NT2/D1 (cell line): ENCODE measurements at places on chromosomes 2 and 18.

DNA sequence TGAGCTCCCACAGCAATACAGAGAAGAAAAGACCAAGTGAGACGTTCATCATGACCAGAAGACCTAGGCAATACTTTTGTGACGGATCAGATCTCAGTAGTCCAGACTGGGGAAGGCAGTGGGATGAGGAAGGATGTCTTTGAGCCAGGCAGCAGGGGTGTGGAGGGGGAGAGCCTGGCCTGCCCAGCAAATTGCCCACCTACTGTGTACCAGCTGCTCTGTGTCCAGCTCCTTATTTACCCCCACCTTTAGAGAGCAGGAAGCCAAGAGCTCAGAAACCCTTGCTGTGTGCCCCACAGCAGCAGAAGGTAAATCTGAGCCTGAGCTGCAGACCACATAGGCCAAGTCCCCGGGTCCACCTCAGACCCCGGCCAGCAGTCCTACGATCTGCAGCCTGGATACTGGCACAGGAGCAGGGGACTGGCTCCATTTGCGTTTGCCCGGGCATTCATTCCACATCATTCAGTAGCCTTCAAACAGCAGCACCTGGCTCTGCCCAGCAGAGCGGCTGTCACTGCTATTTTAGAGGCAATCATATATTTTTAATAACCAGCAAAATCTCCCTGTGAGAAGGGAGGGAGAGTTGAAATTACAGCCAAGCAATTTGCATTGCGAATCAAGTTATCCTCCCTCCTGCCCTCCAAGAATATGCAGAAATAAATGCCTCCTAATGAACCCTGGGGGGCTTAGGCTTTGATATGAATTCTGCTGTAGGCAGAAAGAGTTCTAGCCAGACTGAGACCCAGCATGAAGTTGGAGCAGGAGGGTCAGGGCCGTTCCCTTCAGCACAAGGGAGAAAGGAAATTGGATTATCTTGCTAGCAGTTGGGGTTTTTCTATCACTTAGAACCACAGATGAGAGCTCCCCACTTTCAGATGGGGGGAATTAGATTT is 110.0 kb upstream of the FZD7 start:
- DNase-seq = no peak

DNA sequence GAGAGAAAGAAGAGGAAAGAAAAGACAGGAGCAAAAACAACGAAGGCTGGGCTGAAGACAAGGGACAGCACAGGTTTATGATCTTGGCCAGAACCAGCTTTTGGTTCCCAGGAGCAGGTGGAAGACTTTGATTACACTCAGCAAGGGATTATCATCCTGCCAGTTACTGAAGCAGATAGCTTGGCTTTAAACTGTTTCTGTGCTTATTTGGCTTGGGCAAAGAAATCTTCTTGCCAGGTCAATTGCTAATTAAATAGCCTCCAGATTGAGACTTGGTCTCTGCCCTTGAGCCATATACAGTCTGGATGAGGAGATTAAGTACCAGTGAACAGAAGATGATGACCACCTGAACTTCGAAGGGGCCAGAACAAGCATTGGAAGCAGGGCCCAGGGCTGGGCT is 22.3 kb upstream of the GRP start:
- DNase-seq = no peak

DNA sequence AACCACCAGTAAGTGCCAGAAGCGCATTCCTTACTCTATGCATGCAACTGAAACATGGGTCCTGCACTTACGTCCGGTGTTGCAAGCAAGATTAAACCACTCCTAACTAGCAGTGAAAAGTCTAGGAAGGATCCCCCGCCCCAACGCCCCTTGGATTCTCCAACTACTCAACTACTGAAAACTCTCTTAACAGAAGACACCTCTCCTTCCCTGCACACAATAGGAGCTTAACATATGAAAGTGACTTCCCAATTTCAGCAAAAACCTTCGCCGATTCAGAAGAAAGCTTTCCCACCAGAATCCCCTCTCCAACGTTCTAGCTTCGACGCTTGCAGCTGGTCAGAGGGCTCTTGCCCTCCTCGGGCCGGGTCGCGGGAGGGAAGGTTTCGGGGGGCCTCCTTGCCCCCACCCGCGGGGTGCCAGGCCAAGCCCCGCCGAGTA is 578 bp downstream of the IWS1 start:
- DNase-seq = no peak

DNA sequence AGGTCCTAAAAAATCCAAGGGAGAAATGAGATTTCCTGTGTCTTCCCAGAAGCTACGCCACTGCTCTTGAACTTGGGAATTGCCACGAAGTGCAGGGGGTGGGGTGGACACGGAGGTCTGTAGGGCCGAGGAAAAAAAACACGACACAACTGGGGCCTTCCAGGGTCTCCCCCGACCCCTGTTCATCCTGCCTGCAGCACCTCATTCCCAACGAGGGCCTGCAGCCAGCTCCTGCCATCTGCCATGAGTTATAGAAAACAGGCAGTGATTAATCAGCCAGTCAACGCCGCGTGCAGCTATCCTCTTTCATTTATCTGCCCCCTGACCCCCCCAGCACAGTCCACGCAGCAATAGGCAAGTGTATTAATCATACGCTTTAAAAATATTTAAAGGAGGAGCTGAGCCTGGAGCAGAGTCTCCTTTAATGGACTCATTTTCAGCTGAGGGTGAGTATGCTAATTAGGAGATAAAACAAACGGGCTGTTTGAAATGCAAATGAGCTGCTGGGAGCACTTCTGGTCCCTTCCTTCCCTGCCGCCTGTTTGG is 209.9 kb downstream of the TFCP2L1 start:
- peak; percentile 93 for DNase-seq

DNA sequence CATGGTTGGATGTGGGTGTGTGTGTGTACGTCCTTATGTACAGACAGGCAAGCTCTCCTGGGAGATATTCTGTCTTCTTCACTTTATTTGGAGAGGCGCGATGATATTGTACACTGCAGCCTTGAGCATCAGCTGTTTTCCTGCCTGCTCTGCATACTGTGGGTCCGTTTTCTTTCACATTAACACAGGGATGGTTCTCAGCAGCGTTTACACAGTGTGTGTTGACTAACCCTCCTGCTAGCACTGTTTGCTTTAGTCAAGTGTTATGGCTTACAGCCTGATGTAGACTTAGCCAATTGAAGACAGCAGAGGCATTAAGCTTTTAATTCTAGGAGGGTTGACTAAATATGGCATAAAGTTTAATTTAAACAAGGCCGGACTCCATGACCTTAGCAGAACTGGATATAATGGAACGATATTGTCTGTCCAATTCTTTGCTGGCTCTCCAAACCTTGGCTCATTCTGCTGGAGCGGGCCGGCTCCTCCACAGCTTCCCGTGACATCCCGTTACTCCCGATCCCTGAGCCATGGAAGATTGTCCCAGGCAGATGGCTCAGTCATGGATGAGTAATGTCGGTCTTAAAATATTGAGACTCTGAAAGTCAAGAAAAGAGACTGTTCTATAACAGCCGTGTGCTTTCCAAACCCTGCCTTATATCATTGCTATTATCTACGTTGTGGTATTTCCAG is 134.7 kb downstream of the TPGS2 start:
- no peak for DNase-seq

GRCh38 chr18:78562531-78562961 is 417.1 kb upstream of the SALL3 start:
- DNase-seq = no peak

- no peak for DNase-seq
Observed at GRCh38 chr2:40016151-40016885, 237.3 kb upstream of the THUMPD2 start.

- DNase-seq = no peak
Observed at GRCh38 chr2:46497766-46498165, 18.4 kb downstream of the TMEM247 start.

GRCh38 chr18:40011201-40011600 is 1943.8 kb upstream of the PIK3C3 start:
- DNase-seq = no peak

GRCh38 chr2:231144896-231145295 is 20.1 kb upstream of the HTR2B start:
- DNase-seq = no peak

- DNase-seq = no peak
Observed at GRCh38 chr2:70141902-70142589, 48.8 kb downstream of the C2orf42 start.

- DNase-seq = no peak
Observed at GRCh38 chr18:74778191-74778847, 180.6 kb downstream of the ZNF407 start.

DNA sequence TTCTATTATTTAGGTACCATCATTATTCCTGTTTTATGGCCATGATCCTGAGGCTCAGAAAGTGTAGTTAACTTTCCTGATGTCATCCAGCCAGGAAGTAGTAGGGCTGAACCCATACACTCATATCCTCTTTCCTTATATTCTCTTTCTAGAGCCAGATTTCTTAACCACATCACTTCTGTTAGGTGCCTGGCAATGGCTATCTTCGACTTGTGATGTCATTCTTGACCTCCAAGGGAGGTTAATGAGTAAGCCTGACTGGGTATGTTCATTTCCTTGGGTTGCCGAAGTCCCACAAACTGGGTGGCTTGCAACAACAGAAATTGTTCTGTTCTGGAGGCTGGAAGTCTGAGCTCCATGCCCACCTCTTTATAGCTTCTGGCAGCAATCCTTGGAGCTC is 43.4 kb downstream of the ITGB6 start:
- no peak for DNase-seq

DNA sequence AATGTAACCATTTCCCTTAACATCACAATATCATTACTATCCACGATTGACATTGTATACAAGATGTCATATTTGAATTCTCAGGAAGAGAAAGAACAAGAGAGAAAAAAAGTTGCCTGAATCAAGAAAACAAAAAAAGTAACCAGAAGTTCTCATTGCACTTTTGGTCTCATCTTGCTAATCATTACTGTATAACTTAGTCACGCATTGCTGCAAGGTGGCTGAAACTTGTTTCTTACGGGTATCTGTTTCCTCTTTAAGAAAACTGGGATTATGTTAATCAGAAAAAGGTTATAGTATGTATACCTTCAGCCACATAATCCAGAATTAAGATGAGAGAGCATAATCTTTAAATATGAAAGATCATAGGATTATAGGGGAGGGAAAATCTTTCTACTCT is 639.7 kb upstream of the SYT4 start:
- DNase-seq = no peak

- no peak for DNase-seq
Observed at GRCh38 chr18:40957533-40958070, 997.4 kb upstream of the PIK3C3 start.

GRCh38 chr18:52615943-52616342 is 275.9 kb downstream of the DCC start:
- no peak for DNase-seq

GRCh38 chr2:172969166-172969565 is 106.5 kb upstream of the MAP3K20 start:
- DNase-seq = no peak

- DNase-seq = no peak
Observed at GRCh38 chr2:146874260-146874658, 970.6 kb upstream of the ACVR2A start.

DNA sequence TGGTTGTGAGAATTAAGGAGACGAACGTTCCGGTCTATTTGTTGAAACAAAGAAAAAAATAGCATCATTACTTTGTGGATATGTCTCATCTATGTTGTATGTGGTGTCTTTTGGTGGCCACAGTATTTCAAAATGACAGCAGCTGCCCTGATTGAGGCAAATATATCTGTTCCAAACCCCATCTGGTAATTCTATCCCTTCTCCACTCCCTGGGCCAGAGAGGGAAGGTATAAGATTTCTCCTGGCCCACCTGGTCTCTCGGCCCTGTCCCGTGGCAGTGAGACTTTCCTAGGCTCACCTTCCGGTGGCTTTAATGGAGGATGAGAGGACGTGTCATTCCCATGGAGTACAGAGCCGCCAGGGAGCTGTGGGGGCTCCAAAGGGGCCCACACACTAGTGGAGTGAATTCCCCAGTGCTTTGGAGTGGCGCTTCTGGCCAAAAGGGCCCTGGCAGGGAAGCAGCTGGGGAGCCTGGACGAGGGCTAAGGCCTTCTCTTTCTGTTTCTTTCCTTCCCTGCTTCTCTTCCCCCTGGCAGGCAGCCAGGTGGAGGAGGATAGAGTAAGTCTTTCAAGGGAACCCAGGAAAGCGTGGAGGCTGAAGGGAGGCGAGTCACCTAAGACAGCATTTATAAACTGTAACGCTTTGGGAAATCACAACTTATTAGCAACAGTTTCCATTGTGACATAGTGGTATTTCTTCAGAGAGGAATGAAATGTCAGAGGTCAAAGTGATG is 5.6 kb downstream of the FOSL2 start:
- no peak for DNase-seq

GRCh38 chr2:160251569-160251968 is 51.5 kb upstream of the ITGB6 start:
- DNase-seq = no peak

- DNase-seq = no peak
Observed at GRCh38 chr2:4272261-4272858, 569.0 kb downstream of the DCDC2C start.

GRCh38 chr18:48049757-48050156 is 119.3 kb upstream of the SMAD2 start:
- DNase-seq = no peak

- no peak for DNase-seq
Observed at GRCh38 chr18:45954070-45954934, 12.8 kb downstream of the EPG5 start.

- no peak for DNase-seq
Observed at GRCh38 chr2:72562451-72563153, 263.2 kb downstream of the EXOC6B start.

DNA sequence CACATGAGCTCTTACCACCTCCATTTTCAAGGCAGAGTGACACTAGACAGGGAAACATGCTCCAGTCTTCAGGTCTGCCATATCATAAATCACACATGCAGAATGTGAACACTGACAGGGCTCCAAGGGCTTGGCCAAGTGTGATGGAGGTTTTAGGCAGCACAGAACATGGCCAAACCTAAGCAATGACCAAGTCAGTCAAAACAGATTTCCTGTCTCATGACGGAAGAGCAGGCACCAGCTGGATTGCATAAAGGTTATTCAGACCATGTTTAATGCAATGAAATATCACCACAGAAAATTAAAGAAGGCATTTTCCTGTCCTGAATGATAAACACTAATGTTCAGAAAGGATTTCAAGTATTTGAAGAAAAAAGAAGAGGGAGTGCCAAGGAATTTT is 72.5 kb downstream of the SUMO1 start:
- no peak for DNase-seq

DNA sequence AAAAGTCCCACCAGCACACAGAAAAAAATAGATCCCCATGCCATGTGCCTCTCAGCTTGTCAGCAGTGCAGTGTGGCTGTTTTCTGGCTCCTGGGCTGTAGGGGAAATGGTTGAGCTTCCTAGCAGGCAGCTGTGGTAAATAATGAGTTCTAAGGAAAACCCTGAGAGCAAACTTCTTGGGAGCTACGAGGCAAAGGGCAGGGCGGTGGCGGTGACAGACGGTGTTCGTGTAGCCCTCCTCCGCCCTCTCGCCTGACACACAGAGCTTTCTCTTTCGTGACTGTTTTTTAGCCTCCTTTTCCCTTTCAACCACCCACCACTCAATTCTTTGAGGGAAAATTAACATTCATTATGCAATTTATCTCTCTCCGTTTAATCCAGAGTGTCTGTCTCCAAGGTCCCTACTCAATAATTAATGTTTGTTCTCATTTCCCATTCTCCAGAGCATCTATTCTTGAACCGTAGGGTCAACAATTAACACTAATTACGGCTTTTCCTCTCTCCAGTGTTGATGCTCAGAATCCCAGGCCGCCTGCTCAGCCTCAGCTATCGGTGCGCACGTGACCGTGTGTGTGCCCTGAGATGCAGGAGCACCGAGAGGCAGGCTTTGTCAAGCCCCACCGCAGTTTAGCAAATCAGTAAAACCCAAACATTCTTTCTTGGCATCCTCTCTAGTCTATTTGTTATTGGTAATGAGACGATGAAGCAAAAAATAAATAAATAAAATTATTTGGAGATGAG is 50.1 kb downstream of the KIAA2012 start:
- no peak for DNase-seq
